ENCODE measurements at places on chromosomes 1 and 21.

DNA sequence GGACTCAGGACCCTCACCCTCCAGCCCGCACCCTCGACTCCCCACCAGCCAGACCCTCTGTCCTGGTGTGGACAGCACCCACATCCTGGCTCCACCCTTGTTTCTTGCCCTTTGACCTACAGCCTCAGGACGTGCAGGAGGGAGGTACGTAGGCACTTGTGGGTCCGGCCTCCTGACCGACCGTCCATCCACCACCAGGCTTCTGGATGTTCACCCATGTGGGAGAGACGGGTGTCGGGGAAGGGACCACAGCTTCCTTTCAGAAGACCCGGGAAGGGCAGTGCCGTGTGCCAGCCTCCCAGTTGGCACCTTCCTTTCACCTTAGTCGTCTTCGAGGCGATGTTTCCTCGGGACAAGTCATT, 61.4 kb downstream of the PRKCZ start:
- no peak for DNase-seq

GRCh38 chr1:41742219-41742618, 176.5 kb downstream of the HIVEP3 start:
- DNase-seq, result no peak

DNA sequence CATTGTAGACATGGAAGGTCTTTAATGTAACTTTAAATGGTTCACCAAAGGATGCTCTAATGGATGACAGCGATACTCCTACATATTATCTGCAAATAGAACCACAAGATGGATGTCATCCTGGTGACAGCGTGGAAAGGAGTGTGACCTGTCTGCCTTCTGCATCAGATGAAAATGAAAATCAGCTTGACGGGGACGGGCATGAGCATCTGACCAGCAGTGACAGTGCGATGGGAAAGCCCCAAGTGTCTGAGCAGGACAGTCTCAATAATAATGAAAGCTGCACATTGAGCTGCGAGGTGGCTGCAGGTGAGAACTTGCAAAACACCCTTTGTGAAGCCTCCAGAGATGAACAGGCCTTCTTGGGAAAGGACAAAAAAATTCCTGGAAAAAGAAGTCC, 25.2 kb downstream of the CNST start:
- DNase-seq, result no peak

GRCh38 chr1:62276791-62277190, 42.4 kb downstream of the KANK4 start:
- DNase-seq, result no peak

DNA sequence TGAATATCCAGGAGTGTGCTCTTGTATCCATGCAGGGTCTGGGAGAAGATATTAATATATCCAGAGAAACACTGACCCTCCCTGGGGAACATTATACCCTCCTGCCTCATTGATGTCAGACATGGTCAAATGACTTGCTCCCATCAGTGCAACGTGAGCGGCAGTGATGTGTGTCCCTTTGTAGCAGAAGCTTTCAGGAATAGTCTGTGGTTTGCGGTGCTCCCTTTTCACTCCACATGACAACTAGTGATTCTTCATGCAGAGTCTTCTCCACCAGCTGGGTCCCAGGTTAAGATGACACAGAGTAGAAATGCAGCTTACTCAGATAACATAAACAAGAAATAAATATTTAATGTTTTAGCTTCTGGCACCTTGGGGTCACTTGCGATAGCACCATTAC, 31.9 kb upstream of the LYPD8 start:
- no peak for DNase-seq

GRCh38 chr1:32486463-32487113, 21.7 kb downstream of the ZBTB8B start:
- DNase-seq, result no peak

DNA sequence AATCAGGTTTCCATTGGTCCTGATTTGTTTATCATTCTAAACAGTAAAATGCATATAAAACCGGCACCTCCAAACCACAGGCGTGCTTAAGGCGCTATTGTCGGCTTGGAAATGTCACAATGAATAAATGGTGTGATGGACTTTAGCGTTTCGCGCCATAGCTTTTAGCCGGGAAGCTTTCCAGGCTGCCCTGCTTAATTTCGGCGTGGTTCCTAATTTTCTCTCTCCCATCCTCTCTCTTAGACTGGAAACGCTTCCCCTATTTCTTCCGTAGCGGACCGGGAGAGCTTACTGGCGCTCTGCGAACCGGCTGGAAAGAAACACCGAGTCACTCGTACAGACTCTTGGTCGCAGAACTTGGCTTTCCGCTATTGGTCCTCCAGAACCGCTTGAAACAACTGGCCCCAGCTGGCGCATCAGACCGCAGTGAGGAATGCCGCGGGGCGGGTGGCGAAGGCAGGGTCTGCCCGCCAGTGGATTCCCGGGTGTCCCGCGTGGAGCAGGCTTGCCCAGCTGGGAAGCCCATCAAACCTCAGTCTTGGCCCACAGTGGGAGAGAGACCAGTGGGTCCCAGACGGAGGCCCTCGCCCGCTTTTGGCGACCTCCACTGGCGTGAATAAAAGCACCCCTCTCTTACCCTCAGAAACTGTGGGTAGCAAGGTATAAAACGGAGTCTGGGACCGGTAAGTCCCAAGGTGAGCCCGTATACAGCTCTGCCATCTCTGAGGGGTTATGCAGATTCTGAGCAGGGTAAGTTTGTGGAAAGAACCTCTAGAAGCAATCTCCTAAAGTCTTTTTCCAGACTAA, 4.0 kb upstream of the LHX8 start:
- DNase-seq, result no peak
